ENCODE measurements at places on chromosomes 7 and 10.

- no peak for DNase-seq
Measured at GRCh38 chr10:8138471-8138870, 84.0 kb downstream of the GATA3 start.

DNA sequence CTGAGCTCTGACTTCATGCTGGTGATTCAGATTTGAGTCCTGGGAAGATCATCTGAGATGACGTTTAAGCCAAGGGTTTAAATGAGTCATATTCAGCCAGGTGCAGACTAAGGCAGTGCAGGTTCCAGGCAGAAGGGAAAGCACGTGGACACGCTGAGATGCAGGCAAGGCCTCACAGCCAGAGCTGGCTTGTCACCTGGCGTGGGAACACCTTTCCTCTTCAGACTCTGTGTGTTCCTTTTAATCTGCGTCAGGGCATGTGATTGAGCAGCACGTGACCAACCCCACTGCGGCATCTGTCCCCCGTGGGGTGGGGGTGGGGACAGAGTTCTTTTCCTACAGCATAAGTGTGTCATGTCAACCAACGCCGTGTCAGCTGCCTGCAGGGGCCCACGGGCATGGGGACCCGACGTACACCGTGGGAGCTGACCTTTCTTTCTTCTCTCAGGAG is 10.7 kb upstream of the IDI2 start:
- DNase-seq = no peak

DNA sequence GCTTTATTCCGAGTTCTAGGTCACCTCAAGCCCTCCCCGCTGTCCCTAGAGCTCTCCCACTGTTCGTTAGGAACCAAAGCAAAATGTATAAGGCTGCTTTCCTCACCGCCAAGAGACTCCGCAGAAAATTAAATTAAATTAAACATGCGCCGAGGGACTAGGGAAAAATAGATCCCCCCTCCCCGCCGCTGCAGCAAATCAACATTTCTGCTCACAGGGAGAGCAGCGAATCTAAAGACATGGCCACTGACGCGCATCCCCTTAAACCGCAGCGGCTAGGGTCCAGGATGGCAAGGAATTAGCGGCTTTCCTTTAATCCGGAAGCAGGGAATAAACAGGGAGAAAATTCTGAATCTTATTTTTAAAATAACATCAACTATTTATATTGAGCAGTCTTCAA is 7.6 kb downstream of the SP8 start:
- no peak for DNase-seq

GRCh38 chr10:110310741-110311140 is 6.0 kb upstream of the SMNDC1 start:
- no peak for DNase-seq

DNA sequence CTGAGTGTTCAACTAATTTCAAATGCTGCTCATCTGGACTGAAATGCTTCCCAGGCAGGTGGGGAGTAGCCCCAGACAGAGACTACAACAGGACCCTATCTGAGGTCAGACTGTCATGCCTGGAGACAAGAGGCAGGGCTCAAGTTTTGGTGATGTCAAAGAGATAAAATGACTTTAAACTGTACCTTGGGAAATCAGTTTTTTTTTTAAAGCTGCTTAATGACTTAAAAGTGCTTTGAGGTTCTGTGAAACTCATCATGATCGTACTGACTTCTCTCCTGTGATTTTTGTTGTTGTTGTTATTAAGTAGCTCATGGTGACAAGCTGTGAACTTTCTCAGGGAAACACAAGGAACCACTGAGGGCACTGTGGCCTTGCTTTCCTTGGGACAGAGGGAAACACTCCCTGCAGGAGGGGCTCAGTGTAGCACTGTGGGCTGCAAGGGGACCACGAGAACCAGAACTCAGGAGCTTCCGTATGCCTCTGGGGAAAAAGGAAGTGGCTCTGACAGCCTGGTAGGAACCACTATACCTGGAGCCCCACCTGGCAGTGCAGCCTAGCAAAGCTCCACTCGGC is 9.5 kb downstream of the HIPK2 start:
- DNase-seq = no peak

- DNase-seq = no peak
Measured at GRCh38 chr7:158997471-158997870, 141.1 kb downstream of the DYNC2I1 start.

GRCh38 chr10:80523773-80524172 is 13.9 kb upstream of the SH2D4B start:
- no peak for DNase-seq

GRCh38 chr10:65911151-65911835 is 1014.5 kb upstream of the LRRTM3 start:
- no peak for DNase-seq

DNA sequence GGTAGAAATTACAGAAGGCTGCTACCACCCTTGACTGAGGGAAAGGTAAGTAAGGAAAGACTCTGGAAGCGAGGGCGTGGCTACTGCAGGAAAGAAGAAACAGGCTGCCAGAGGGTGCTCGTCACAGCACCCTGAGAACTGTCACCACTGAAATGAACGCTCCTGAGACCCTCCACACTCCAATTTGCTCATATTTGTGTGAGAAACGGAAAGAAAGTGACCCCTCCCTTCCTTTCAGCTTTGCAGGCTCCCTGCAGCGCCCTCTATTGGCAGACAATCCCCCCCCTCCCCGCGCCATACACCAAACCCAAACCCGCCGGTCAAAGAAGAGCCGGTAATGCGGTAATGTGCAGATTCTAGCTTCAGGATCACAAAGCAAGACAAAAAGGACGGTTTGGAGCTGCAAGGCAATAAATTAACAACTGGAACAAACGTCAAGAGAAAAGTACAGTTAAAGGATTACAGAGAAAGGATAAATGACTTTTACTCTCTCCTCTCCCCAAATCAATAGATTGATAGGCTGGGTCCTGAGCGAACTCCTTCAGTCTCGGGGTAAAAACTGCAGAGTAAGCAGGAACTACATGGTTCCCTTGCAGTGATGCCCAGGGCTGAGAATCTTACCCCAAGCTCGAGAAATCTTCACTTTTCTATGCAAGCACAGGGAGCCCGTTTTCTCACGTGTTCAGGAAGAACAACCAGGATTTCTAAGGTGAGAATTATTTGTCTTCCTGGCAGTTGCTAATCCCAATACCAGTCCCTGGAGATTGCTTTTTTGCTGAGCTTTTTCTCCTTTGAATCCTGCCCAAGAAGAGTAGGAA is 47.6 kb downstream of the STEAP1B start:
- DNase-seq = no peak

DNA sequence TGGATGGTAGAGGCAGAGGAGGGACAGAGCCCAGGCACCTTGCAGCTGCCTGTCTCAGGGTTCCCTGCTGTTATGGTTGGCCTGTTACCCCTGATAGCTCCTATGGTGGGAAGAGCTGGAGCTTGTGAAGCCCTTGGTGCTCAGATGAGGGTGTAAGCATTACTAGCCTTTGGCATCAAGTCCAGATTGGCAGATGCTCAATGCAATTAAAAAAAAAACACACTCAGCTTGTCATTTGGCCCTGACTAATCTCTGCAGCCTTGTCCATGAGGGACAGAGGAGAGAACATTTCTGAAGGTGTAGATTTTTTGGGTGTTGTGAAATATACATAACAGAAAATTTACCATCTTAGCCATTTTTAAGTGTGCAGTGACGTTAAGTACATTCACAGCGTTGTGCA is 86.3 kb downstream of the PLPP4 start:
- DNase-seq = no peak

DNA sequence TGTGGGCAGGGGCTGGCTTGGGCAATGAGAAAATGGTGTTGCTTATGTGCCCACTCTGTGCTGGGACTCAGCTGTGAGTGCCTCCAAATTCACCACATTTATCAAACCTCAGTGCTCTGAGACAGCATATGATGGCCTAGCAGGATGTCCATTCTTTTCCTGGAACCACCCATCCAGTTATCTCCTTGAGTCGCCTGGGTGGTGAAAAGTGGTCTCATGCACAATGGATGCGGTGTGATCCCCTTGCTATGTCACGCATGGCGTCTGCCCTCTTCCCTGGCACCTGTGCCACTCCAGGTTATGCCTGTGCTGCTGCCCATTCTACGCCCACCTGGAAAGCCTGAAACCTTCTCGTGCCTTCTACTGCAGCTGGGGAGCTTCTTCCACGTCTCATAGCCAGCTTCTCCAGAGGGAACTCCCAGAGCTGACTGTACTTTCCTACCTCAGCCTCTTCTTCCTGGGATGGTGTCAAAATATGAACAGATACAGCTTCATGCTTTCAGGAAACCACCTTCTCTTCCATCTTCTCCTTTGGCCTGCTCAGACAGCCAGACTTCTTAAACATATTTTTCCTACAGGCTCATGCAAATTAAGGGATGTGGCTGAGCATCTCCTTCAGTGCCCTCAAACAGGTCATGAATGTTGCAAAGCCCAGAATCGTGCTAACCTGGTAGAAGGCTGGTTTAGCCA is 147.3 kb downstream of the PFKFB3 start:
- no peak for DNase-seq

DNA sequence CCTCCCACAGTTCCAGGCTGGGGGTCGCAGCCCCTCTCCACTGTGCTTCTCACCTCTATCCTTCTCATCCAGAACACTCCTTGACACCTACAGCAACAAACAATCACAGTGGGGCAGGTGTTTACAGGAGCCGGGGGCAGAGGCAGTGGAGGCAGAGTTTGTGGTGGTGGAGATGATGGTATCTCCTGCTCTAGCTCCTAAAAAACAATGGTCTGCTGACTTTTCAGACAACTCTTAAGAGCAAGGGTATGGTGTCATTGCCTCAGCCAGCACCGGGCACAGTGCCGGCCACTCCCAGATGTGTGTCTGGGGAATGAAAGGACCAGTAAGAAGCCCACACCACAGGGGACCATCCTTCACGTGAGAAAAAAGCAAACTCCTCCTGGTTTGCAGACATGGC is 36.3 kb upstream of the ANTXRL start:
- no peak for DNase-seq

DNA sequence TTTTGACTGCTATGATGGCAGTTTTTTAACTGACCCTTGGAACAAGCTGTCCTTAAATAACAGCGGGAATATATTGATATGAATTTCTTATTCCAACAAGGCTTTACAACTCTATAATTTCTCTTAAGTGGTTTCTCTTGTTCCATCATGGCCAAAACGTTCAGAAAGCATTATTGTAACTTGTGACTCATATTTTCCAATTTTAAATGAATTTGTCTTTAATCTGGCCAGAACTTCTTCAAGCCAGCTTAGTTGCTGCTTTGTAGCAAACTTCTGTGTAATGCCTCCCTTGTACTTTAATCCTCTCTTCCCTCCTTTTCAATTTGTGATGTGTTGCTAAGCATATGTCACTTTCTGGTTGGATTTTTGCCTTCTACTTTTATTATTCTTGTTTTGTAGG is 271.9 kb downstream of the KIF20B start:
- no peak for DNase-seq

- DNase-seq = no peak
Measured at GRCh38 chr7:130814778-130815335, 80.8 kb upstream of the KLF14 start.

DNA sequence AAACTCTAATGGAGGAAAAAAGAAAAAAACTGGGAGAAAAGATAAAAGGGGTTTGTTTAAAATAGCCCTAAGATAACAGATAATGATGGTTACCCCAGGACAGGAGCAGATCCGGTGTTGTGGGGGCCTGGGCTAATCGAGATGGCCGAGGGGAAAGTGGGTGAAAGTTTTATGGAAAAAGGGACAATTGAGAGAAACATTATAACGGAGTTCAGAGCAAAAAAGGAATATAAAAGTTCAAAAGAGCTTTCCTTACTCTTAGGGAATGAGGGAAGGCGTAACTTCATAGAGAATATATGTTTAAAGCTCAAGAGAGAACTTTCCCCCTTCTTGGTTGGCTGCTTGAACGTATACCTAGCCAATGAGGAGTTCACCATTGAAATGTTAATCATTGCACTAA is 131.4 kb downstream of the BAMBI start:
- no peak for DNase-seq

- DNase-seq = no peak
Measured at GRCh38 chr10:109106604-109107003, 816.7 kb downstream of the XPNPEP1 start.

GRCh38 chr7:134104166-134104565 is 23.0 kb upstream of the LRGUK start:
- DNase-seq = no peak

DNA sequence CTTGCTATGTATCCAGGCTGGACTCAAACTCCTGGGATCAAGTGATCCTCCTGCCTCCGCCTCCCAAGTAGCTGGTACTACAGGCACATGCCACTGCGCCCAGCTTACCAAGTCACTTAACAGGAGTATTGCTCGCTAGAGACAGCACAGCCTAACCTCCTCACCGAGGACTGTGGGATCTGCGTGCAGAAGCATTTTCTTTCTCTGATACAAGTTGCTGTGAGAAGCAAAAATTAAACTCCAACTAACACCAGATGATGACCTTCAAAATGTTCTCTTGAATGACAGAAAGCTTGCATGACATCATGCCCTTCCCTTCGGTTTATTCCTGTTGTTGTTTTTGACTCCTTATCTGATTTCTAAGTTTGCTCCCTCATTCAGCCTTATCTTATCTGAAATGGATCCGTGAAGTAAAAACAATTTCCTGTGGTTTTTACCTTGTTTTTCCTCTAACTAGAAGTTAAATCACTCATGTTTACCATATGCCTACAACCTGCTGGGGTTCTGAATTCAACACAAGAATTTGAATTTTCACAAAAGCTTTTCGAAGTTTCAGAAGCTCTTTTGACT is 94.4 kb upstream of the KIF5B start:
- no peak for DNase-seq

DNA sequence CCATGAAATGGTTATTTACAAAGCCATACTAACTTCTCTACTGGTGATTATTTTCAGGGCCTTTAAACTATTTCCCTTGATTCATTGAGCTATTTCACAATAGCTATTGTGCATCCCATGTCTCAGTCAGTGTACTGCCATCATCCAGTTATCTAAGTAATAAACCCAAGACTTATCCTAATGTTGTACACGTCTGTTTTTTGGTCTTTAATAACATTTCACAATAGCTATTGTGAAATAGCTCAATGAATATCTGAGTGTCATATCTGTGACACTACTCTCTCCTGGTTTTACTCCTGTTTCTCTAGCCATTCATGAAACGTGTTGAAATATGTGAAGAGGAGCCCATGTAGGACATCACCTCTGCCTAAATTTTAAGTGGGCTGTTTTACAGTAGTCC is 36.5 kb upstream of the TMEM140 start:
- no peak for DNase-seq

DNA sequence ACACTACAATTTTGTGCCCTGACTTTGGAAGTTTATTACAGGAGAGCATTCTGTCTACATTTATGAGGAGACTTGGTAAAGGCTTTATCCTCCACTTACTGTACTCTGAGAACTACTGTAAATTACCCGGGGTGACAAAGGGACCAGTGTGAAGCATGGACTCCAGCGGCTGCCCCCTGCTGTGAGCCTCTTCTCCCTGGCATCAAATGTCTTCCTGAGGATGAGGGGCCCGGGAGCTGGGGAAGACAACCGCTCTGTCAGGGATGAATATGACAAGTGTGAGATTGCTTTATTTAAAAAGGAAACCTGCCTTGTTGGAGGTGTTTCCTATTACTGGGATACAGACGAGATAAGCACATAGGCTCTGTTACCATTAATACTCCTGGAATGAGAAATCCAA is 714.8 kb downstream of the CCSER2 start:
- DNase-seq = no peak
